Testis (tissue), 5 donors: ENCODE measurements at places on chromosomes 6 and 20.

GRCh38 chr6:168631564-168631963 is 190.6 kb downstream of the SMOC2 start:
- DNase-seq: no peak

DNA sequence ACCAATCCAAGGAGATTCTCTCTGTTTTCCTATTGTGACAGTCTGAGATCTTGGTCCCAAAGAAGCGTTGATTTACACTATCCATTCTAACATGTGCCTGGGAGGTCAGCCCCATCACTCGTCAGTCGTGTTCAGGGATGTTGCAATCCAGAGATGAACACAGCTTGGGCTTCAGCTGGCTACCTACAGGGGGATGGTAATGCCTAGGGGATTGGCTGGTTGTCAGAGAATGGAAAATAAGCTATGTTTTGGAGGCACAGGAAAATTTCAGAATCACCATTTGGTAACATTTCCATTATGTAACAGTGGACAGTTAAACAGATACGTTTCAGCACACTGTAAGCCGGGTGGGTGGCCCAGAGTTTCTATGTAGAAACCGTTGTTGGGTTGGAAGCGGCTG is 147.1 kb upstream of the RALGAPA2 start:
- no peak for DNase-seq

DNA sequence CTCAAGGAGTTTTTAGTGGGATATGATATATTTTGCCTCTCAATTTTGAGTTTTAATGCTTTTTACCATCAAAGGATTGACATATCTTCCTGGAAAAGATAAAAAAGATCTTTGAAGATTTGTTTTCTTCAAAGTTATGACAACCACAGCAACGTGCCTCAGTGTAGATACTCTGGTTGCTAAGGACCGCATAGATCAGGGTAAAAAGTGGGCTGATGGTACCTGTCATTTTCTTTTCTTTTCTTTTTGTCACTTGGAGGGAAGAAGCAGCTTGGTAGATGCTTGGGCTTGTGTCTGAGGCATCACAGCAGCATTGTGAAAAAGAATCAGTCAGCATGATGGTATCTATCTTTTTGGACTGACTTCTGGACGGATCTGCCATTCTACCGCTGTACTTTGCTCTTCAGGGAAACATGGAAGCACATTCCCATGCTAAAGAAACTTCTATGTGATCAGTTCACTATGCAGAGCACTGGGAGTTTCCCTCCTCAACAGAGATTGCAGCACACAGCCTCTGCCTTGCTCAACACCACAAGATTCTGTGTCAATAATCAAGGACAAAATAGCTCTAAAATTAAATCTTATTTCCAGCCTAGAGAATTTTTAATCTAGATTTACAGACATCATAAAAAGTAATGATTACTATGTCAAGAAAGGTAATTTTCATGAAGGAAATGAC is 54.8 kb upstream of the SGK1 start:
- DNase-seq: no peak

- no peak for DNase-seq
Observed at GRCh38 chr20:43658723-43659419, 8.0 kb upstream of the MYBL2 start.

DNA sequence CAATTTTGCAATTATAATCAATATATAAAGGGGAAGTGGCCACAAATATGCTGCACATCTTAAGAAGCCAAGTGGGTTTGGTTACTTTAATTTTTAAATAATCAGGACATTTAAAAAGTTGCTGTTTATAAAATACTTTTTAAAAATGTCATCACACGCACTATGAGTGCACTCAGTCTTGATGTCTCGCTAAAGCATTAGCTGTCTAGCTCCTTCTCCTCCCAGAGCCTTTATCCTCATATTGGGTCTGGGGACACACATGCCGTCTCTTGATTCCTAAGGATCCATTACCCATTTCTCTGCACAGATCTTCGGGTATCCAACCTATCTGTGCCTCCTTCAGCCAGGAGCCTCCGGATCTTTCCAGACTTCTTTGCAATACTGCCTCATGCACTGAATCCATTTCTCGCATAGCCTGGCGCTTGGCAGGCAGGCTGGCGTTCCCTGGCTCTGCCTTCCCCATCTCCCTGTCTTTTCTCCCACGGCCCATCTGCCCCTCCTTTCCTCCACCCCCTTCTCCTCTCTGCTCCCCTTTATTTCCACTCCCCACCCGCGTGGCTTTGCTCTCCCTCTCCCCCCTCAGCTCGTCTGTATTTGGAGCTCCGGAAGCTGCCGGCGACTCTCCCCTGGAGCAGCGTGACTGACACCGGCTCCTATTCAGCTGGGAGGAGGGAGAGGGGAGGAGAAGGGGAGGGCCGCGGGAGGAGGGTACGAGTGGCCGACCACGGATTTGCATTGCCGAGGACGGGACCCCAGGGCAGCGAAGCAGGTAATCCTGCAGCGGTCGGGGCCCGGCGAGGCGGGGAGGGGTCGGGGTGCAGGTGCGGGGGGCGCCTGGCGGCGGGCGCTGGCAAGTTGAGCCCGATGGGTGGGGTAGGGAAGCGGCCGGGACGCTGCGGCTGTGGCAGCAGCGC is at the start of gene CAP2:
CAP2 (plus strand) TSS at position 618 of the 914 bp plus-strand sequence. CDS start 27,961 bp downstream, outside the sequence.
- DNase-seq: peak; percentile 47

- DNase-seq: no peak
Observed at GRCh38 chr6:78896227-78896626, 28.9 kb downstream of the IRAK1BP1 start.

- no peak for DNase-seq
Observed at GRCh38 chr6:158714706-158715105, 64.9 kb downstream of the SYTL3 start.

DNA sequence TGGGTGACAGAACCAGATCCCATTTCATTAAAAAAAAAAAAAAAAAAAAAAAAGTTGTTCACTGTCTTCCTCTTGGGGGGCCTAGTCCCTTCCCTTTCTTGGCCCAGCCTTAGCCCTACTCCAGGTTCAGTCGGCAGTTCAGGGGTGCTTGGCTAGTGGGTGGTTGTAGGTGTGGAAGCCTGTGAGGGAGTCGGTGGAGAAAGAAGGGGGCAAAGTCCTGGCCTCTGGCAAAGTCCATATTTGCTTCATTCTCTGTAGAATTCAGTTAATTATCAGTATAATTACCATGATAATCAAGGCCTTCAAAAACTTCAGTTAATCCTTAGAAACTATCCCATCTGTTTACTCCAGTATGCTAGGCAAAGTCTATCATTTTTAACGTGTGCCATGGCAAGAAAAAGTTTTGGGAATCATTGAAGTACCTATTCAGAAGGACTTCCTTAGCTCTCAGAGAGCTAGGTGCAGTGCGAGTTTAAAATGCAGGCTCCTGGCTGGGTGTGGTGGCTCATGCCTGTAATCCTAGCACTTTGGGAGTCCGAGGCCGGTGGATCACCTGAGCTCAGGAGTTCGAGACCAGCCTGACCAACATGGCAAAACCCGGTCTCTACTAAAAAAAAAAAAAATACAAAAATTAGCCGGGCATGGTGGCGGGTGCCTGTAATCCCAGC is 205.7 kb upstream of the ARG1 start:
- DNase-seq: no peak

DNA sequence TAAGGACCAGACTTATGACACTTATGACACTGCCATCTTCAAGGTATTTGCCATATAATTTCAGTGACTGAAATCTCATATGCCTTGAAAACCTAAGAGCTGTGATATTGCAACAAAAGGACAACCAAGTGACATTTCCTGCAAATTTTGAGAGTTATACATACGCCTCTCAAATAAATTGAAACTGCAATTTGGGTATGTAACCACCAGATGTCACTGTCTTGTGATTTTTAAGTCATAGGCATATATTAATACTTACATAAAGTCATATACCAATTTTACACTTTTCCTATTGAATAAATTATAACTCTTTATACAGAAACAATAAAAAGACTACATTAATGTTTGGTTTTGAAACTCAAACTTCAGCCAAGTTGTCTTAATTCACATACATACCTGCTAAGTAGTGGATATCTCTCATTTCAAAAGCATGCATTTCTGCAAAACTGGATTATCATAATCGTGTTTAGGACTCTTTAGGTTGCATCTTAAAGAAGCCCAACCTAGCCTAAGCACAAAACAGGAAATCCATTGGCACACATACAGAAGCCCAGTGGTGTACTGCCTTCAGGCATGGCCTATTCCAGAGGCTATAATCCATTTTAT is 180.2 kb downstream of the PACRG start:
- no peak for DNase-seq

DNA sequence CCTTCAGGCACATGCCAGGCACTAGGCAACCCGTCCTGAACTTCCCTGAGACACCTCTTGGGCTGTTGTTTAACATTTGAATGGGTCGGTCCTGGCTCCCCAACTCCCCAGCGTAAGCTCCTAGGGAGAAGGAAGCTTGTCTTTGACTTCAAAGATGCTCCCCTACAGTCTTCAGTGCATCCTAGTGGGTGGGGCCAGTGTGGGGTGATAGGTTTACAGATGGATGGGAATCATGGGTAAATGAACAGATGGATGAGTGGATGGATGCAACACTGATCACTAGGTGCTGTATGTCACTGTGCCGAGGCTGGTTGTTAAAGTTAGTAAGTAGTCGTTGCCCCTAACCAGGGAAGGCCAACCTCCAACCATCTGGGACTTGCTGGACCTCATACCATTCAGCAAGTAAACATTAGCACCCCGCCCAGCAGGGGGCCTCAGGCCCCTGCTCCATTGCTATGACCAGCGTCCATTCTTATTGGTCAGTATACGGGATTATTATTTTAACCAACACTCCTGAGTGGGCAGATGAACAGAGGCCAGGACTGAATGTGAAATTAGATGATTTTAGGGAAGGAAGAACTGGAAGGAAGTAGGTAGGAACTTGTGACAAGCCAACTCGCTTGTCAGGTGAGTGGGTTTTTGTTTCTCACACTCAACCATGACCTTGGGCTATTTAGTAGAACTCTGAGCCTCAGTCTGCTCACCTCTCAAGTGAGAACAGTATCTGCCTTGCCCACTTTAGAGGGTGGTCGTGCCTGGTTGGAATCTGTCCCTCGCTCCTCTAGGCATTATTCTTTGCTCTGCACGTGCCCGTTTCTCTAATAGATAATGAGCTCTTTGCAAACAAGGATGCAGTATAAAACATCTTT is 82.9 kb upstream of the FOXP4 start:
- peak; percentile 75 for DNase-seq

GRCh38 chr20:44083220-44083933 is 103.6 kb downstream of the JPH2 start:
- no peak for DNase-seq

- no peak for DNase-seq
Observed at GRCh38 chr6:29014729-29015608, 9.9 kb upstream of the ZNF311 start.

DNA sequence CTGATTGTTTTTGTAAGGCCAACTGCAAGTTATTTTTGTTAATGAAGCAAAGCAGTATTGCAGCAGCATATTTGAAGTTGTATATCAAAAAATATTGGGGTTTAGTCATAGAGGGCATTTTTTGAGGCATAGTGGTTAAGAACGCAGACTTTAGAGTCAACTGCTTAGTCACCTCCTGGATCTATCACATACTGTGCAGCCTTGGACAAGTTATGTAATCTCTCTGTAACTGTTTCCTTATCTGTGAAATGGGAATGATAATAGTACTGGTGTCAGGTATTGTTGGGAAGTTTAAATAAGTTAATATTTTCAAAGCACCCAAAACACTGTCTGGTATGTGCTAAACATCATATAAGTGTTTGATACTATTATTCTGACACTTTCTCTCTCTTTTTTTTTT is 27.2 kb upstream of the EFHC1 start:
- DNase-seq: no peak

- DNase-seq: no peak
Observed at GRCh38 chr6:128275681-128276080, 244.7 kb downstream of the PTPRK start.

DNA sequence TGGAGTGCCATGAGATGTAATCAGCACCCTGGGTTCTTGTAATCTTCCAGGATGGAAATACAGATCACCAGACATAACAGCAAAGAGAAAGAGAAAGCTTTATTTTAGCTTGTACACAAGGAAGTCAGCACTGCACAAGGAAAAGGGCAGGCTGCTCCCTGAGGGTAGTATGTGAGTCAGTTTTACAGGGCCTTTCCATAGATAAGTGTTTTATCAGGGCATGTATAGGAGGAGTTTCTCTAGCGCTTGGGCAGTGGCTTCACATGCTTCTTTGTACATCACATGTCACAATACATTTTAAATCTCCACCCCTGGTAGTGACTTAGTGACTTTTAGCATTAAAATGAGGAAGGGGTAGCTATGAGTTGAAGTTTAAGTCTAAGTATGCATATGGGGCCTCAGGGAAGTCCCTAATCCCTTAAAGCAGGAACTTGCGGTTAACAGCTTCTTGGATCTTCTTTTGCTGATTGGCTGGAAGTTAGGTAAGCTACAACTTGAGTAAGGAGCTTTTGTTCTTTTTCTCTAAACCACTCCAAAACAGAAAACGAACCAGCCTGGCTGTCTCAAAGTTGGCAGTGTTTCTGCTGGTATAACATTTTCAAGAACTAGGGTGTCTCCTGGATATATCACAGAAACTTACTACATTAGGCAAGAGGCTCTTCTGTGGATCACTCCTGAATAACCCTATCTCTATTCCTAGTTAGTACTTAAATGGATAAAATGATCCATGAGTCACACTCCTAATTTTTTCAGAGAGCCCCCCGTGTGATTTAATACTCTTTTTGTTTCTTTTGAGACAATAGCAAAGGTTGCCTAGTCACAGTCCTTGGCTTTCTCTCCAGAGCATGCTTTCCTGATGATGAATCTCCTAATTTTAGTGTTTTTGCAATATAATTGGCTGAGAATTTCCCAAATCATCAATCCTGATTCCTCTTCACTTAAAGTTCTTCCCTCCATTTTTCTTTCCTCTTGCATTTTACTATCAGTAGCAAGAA is 60.2 kb downstream of the MRAP2 start:
- no peak for DNase-seq

- DNase-seq: no peak
Observed at GRCh38 chr20:58192567-58192966, 35.9 kb downstream of the ANKRD60 start.

- DNase-seq: no peak
Observed at GRCh38 chr20:50330504-50331313, 140.1 kb downstream of the CEBPB start.

DNA sequence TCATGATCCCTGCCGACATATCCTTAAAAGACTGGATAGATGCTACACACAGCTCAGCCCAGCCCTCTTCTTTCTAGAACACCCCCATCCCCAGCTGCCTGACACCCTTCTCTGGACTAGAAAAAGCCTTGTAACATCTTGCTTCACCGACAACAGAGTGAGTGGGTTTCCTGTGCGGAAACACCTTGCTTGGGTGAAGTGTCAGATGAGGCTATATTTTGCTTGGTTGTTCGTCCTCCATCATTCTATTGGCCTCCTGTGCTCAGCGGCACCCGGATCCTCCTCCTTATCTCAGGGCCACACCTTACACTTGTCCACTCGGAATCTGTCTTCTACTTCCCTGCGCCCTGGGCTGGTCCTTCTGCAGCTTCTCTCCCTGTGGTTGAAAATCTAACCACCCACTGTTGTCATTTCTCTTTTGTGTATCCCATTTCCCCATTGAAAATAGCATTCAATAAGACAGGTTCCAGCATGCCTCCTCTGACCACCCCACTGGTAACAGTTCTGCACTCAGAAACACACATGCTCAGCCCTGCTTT is 101.3 kb upstream of the MLN start:
- no peak for DNase-seq
